ENCODE measurements at places on chromosomes 6 and 20. TPM values are rescaled to one million over a fixed set of nuclear protein-coding genes. Genes with fewer than 3 reads are reported as not detected.
A peak's percentile ranks its signal among the peaks of the same experiment; 100 is the strongest.

DNA sequence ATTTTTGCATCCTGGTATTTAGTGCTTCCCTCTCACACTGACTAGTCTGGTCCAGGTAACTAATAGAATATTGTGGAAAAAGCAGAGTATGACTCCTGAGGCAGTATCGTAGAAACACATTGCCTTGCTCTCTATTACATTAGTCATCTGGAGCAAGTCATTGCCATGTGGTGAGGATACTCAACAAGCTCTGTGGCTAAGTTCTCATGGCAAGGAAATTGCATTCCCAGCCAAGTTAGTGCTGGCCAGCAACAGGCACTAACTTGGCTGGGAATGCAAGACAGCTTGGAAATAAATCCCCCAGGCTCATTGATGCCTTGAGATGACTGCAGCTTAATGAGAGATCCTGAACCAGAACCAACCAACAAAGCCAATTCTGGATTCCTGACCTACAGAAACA lies 39.7 kb upstream of the HTR1B start:
- no peak overlapping the region for H3K4me3 ChIP-seq
- H3K4me1 ChIP-seq, result no peaks in the 10 kb centered on the region
- no peaks in the 10 kb centered on the region for H3K27me3 ChIP-seq
- no peak overlapping the region for H3K27ac ChIP-seq
- no peaks in the 10 kb centered on the region for H3K36me3 ChIP-seq

- H3K27ac ChIP-seq, result no peak overlapping the region
- H3K4me3 ChIP-seq, result no peak overlapping the region
- H3K36me3 ChIP-seq, result no peaks in the 10 kb centered on the region
Observed at GRCh38 chr6:142343938-142344337, 42.1 kb downstream of the ADGRG6 start.

DNA sequence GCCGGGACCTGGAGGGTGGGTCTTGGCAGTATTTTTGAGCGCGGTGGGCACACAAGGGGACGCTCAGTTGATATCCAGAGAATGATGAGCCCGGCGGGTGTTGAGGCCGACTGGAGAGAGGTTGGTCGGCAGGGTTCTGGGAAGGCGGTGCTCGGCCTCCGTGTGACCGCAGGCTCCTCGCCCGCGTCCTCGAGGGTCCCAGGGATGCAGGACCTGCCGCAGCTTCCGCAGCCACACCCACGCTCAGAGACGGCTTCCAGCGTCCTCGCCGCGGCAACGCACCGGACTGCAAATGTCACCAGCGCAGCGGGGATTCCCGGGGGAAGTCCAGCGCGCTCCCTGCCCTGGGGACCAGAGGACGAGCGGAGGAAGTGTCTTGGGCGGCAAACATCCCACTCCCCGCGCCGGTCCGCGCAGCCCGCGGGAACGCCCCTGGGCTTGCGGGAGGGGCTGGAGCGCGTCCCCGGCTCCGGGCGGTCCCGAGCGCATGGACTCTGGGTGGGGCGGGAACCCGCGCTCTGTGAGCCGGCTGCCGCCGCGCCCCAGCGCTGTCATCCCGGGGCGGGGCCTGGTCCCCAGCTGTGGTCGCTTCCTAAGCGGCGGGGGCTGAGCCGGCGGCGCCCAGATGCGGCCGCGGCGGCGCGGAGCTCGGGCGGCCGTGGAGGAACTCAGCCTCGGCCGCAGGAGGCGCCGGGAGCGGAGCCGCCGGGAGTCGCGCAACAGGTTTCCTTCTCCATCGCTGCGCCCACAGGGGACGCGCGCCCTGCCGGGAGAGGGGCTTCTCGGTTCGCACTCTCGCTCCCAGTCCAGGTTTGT lies at the start of gene STX11:
Gene STX11, plus strand, starts transcription at position 624 of the 816 bp plus-strand sequence. CDS start 36,111 bp downstream, outside the sequence.
- H3K36me3 ChIP-seq, result no peaks in the 10 kb centered on the region
- peaks cover 32% of the 10 kb centered on the region for H3K4me1 ChIP-seq
- no peaks in the 10 kb centered on the region for H3K27me3 ChIP-seq
- peak within 1 kb of the TSS; percentile 88 for H3K27ac ChIP-seq
- H3K4me3 ChIP-seq, result peak within 1 kb of the TSS; percentile 69
- no peak for DNase-seq

Gene TOX2
- 3.2 TPM for total RNA-seq

GRCh38 chr20:57161478-57162361 lies 104.7 kb downstream of the BMP7 start:
- no peaks in the 10 kb centered on the region for H3K4me1 ChIP-seq
- H3K27me3 ChIP-seq, result peaks cover 16% of the 10 kb centered on the region
- no peak overlapping the region for H3K27ac ChIP-seq
- no peak overlapping the region for H3K4me3 ChIP-seq
- no peak for DNase-seq
- H3K36me3 ChIP-seq, result no peaks in the 10 kb centered on the region

DNA sequence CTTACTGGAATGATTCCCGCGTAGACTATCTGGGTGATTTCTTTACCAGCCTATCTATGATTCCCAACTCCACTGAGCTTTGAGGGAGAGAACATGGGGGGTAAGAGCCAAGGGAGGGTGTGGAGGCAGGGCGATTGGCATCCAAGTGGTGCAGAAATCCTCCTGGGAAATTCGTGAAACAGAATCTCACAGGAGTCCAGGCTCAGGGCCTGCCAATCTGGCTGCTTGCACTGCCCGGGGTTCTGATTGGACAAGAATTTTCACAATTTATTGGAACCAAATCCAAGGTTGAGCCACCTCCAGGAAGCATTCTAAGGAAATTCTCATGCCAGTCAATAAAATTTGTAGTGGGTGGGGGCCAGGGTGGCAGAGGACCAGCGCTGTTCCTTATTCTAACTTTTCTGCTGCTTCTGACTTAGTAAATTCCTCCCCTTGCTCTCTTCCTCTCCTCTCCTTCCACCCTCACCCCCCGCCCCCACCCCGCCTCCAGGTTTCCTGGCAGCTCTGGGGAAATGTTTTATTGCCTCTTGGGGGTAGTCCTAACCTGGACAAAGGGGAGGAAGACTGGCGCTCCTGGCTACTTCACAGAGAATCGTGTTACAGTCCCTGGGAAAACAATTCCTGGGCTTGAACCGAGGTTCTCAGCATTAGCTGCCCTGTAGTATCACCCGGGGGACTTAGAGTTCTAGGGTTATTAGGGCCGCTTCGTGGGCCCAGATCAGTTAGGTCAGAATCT lies 3.1 kb downstream of the BMP6 start:
- H3K4me3 ChIP-seq, result peak overlapping the region; percentile 57
- H3K36me3 ChIP-seq, result no peaks in the 10 kb centered on the region
- peak overlapping the region; percentile 3 for H3K27ac ChIP-seq
- H3K27me3 ChIP-seq, result no peaks in the 10 kb centered on the region

- peak overlapping the region; percentile 90 for H3K4me3 ChIP-seq
- no peaks in the 10 kb centered on the region for H3K36me3 ChIP-seq
- DNase-seq, result no peak
- H3K4me1 ChIP-seq, result peaks cover 61% of the 10 kb centered on the region
- H3K27me3 ChIP-seq, result no peaks in the 10 kb centered on the region
Observed at GRCh38 chr6:3162067-3162497, 4.7 kb upstream of the TUBB2A start.

Gene FAM110A
- 15.3 TPM for total RNA-seq

DNA sequence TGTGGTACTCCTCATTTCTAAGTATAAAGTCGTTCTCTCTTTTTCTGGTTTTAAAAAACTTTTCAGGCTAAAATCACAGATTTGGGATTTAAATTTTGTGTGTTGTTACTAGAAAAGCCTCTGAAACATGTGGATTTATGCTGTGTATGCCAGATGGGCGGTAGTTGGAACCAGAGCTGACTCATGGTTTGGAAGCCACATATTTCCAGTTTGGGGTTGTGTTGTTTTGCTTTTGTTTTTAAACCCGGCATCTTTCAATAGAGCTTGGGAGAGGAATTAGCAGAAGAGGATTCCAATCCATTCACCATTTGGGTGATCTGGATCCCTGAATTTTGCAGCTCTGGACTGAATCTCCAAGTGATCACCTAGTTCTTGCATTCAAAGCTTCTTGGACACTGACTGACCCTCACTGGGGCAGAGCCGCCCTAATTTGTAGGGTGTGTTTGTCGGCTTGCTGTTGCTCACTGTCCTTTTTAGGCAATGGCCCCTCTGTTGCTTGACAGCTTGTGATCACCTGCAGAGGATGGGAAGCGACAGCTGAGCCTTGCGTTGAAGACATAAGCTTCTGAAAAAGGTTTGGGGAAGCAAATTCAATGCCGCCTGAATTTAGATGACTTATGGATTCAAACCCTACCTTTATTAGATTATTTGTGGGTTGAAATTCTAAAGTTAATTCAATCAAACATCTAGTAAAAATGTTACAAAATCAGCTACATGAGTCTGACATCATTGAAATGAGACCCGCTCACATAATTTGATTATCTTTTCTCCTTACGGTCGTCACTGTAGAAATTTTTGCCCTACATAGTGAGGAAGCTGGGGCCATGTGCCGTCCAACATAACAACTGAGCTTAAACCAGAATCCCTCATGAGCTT lies 79.9 kb upstream of the CD83 start:
- H3K4me3 ChIP-seq, result no peak overlapping the region
- H3K27me3 ChIP-seq, result no peaks in the 10 kb centered on the region
- H3K27ac ChIP-seq, result no peak overlapping the region
- H3K4me1 ChIP-seq, result no peaks in the 10 kb centered on the region
- no peaks in the 10 kb centered on the region for H3K36me3 ChIP-seq

DNA sequence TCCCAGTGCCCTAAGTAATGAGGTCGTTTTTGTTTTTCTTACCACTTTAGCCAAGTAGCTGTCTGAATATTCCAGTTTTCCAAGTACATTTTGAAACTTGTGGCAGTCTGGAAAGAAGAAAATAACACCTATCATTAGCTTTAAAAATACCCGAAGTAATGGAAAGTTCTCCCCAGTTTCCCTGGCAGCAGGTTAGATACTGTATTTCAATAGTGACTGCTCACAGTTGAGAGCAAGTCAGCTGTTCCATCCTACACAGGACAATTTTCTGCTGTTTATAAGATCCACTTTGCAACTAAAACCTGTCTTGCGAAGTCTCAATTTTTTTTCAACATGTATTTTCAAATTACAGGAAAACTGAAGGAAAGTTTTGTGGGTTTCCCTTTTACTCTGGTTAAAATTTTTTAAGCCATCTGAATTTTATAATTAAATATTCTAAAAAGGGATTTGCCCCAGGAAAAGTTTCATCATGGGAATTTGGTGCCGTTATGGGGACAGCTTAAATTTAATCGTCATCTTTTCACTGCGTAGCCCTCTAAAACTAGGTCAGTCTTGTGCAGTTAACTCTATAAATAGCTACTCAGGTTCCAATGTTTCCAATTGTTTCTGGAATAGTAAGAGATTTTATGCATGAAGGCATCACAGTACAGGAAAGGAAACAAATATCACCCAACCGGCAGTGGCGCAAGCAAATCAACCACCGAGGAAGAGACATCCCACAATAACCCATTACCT lies 96.9 kb downstream of the MBOAT1 start:
- H3K4me1 ChIP-seq, result no peaks in the 10 kb centered on the region
- no peaks in the 10 kb centered on the region for H3K27me3 ChIP-seq
- H3K4me3 ChIP-seq, result no peak overlapping the region

Gene OTOR
- not detected for total RNA-seq

Gene SLC17A9
- total RNA-seq, result 0.64 TPM

DNA sequence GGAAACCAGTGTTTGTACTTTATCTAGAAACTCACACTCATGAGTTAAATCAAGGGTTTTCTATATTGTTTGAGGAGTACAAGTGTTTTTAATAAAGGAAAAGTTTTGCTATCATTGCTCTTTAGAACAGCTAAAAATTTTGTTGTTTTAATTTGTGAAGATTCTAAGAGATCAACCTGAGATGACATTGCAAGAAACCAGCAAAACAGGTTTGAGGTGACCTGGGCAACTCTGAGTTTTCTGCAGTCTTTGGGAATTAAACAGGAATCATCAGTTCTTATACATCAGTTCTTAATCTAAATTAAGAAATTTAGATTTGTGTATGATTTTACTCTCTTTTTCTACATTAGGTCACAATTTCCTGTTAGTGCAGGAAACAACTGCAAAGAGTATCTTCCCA lies 114.5 kb downstream of the JAG1 start:
- H3K4me3 ChIP-seq, result no peak overlapping the region
- no peaks in the 10 kb centered on the region for H3K27me3 ChIP-seq
- H3K36me3 ChIP-seq, result no peaks in the 10 kb centered on the region

DNA sequence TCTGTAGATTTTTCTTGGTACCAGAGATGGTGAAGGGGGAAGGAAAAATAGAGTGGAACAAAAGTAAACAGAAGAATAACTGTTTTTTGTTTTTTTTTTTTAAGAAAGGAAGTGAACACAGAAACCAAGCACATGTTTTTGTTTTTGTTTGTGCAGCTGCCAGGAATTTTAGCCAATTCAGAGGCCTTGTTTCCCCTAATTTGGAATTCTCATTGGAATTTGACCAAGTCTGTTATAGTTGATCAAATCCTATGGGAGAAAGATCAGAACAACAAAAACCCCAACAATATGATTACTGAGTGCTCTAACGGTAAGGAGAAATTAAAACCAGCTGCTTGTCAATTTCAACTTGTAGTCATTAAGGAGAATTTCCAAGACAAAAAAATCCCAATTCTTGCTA lies 18.2 kb upstream of the IL22RA2 start:
- H3K27me3 ChIP-seq, result no peaks in the 10 kb centered on the region
- no peak overlapping the region for H3K27ac ChIP-seq
- no peaks in the 10 kb centered on the region for H3K36me3 ChIP-seq
- H3K4me3 ChIP-seq, result no peak overlapping the region
- no peak for DNase-seq
- H3K4me1 ChIP-seq, result peaks cover 5% of the 10 kb centered on the region

- H3K4me1 ChIP-seq, result peaks cover 30% of the 10 kb centered on the region
- no peak for DNase-seq
- H3K4me3 ChIP-seq, result no peak overlapping the region
Observed at GRCh38 chr6:47235964-47236760, 73.5 kb downstream of the TNFRSF21 start.

- H3K36me3 ChIP-seq, result no peaks in the 10 kb centered on the region
- H3K4me1 ChIP-seq, result peaks cover 13% of the 10 kb centered on the region
- no peak overlapping the region for H3K4me3 ChIP-seq
- no peak for DNase-seq
- H3K27ac ChIP-seq, result no peak overlapping the region
Observed at GRCh38 chr6:43895656-43896328, 125.8 kb downstream of the VEGFA start.

- no peaks in the 10 kb centered on the region for H3K4me1 ChIP-seq
- no peak overlapping the region for H3K27ac ChIP-seq
- DNase-seq, result no peak
Observed at GRCh38 chr6:49576618-49577017, 26.1 kb downstream of the C6orf141 start.

GRCh38 chr6:106257195-106257594 lies 68.4 kb downstream of the ATG5 start:
- DNase-seq, result no peak
- peaks cover 19% of the 10 kb centered on the region for H3K4me1 ChIP-seq
- no peaks in the 10 kb centered on the region for H3K27me3 ChIP-seq
- no peaks in the 10 kb centered on the region for H3K36me3 ChIP-seq
- H3K27ac ChIP-seq, result no peak overlapping the region

Gene COL11A2
- 0.38 TPM for total RNA-seq

- H3K4me1 ChIP-seq, result peaks cover 8% of the 10 kb centered on the region
- peaks cover 9% of the 10 kb centered on the region for H3K27me3 ChIP-seq
- no peaks in the 10 kb centered on the region for H3K36me3 ChIP-seq
- DNase-seq, result no peak
Observed at GRCh38 chr6:125524356-125524755, 222.6 kb upstream of the HDDC2 start.

Gene PACRG
- not detected for total RNA-seq
